ENCODE measurements at places on chromosomes 2 and 18.

DNA sequence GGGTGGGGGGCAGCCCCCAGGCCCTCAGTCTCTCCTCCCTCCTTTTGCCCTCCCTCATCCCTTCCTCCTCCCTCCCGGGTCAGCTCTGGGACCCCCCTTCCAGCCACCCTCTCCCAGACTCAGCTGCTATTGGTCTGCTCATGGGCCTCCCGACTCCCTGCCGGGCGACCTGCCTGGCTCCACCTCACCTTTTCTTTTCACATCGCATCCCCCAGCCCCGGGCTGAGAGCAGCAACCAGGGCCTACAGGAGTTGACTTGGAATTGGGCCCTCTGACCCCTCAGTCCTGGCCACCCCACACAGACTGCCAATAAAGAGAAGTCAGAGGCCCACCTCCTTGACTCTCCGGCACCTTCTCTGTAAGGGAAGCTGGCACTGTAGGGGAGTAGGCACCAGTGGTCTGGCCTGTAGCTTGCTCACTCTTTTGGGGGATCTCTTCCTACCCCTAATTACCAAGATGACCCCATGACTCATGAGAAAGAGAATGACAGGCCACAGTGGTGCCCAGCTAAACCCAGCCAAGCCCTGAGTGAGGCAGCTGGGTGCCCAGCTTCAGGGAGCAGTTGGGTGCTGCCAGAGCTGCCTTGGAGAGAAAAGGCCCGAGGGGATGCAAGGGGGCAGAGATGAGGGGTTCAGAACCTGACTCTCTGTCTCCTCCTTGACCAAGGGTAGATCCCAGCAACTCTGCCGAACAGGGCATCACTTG, 2.0 kb upstream of the ECEL1 start:
- no peak for DNase-seq

GRCh38 chr2:20062615-20063545, 11.5 kb upstream of the LAPTM4A start:
- DNase-seq = no peak

DNA sequence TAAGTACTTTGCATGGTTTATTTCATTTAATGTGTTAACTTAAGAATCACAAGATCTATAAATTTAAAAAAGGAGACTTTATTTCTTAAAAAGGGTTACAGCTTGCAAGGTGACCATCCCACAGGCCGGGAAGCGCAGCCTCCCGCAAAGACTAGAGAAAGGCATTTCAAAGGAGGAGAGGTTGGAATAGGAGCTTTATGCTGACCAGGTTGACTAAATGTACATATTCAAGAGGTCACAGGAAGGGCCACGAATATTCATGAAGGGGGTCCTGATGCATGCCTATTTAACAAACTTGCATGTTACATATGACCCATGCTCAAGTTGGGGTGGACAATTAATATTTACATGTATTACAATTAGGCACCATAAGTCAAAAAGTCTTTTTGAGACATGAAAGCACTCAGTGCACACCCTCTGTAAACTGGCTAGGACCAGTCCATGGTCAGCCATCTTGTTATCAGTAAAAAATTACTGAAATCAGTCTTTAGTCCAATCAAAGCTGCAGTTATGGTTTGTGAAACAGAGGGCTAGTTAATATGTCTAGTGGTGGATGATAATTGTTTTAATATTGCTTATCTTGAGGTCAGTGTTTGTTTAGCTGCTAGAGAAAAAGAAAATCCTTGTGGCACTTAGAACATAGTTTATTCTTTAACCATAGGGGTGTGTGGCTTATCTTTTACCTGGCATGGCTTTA, 169.3 kb downstream of the KCNE4 start:
- DNase-seq = no peak

DNA sequence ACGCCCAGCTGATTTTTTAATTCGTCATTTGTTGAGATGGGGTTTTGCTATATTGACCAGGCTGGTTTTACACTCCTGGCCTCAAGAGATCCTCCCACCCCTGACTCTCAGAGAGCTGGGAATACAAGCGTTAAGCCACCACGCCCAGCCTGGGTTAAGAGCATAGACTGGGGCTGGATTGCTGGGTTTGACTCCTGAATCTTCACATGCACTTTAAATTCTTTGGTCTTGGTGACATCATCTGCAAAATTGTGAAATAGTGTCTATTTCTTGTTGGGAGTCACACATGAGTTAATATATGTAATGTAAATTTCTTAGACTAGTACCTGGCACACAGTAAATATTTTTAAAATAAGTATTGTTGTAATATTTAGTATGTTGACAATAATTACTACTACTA, 257.4 kb downstream of the DOK6 start:
- DNase-seq = no peak

GRCh38 chr2:65728477-65729180, 296.2 kb upstream of the SPRED2 start:
- no peak for DNase-seq
